ENCODE measurements at places on chromosomes 5 and 9.

DNA sequence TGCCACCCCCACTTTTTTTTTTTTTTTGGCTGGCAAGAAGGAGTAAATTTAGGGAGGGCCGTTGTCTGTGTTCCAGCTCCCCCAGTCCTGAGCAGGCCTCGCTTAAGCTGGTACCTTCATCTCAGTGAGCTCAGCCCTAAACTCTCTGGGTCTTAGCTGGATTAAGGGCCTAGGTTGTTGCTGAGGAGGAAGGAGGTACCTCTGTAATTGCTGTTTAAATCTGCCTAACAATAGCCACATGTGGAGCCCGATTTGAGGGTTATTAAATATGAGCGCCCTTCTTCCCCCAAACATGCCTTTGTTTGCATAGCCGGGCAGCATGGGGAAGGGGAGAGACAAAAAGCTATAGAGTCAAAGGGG is 179.0 kb upstream of the PITX1 start:
- no peak for DNase-seq

GRCh38 chr5:9483243-9483642 is 62.6 kb downstream of the SEMA5A start:
- no peak for DNase-seq

- no peak for DNase-seq
Observed at GRCh38 chr5:60636001-60636400, 64.0 kb downstream of the DEPDC1B start.

- peak; percentile 13 for DNase-seq
Observed at GRCh38 chr5:176994460-176995121, 12.0 kb downstream of the UIMC1 start.

DNA sequence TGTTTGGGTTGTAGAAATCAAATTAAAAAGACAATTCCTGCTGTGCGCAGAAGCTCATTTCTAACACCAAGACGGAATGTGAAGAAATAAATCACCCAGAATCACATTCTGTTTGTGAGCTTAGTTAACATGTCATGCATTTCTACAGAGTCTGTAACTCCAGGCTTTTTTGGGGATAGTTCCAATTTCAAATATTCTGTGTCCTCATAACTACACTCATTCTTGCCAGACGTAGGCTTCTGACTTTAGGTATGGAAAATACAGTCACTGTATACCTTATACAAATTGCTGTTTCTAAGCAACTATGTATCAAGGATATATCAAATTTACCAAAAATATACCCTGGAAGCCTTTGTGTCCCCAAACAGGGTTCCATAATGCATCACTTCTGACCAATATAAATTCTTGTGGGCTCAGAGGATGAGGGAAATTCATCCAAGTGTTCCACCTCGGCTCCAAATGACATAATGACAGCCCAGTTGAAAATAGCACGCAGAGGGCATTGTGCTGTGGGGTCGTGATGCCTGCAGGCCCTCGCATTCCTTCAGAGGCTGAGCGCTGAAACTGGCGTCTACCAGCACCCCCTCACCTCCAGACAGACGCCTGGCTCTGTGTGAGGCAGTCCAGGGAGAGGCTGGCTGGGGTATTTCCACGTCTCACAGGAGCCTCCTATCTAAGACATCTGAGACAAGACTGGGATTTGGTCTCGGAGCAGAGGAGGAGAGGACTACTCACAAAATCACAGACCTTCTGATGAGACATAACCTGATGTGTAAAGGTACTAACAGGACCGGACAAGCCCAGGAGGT is 79.8 kb downstream of the KLF4 start:
- DNase-seq: no peak

GRCh38 chr5:60350794-60351193 is 349.2 kb downstream of the DEPDC1B start:
- DNase-seq: no peak

DNA sequence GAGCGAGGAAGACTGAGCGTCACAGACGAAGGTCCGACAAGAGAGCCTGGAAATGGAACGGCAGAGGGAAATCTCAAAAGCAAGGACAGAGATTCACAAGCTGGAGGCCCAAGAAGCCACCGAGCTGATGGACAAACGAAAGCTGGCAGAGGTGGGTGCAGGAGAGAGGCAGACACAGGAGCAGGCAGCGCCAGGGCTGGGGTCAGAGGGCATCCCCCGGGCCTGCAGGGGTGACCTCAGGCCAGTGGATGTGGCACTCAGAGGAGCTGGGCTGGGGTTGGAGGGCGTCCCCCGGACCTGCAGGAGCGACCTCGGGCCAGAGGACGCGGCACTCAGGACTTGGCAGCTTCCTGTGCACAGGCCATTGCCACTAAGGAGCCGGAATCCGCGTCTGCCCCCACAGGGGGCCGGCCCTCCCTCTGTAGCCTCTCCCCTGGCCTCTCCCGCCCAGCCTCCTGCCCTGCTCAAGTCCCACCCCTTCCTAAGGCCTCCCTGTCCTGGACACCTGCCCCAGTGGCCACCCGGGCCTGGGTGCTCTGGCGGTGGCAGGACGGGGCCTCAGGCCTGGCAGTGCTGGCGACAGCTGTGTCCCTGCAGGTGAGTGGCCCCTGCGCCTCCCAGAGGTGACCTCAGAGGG is 40.4 kb downstream of the EXD3 start:
- peak; percentile 45 for DNase-seq

DNA sequence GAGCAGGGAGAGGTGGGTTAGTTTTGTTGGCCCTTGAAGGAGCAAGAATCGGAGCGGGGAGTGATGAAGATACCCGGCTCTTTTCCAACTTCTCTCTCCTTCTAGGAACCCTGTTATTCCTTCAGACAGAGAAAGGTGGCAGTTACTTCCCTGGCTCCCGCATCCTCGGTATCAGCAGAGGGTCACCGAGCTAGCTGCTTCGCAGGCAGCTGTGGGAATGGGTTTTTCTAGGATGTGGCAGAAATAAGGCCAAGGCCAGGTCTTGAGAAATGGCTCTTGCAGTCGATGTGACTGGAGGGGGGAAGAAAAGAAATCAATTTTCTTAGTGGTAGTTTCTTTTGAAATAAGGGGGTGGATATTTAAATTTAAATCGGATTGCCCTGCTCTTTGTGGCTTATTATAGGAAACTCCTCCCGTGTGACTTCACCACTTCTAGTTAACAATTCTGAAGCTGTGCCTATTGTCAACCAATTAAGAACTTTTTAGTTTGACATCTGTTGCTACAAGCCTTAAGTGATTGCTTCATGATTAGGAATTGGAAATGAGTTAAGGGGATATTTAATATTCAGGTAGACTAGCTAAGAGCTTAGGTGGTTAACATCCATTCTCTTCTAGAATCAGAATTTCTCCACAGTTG is 1.4 kb downstream of the SAP30L start:
- DNase-seq: no peak

GRCh38 chr9:91658513-91659105 is 235.0 kb upstream of the NFIL3 start:
- DNase-seq: no peak

DNA sequence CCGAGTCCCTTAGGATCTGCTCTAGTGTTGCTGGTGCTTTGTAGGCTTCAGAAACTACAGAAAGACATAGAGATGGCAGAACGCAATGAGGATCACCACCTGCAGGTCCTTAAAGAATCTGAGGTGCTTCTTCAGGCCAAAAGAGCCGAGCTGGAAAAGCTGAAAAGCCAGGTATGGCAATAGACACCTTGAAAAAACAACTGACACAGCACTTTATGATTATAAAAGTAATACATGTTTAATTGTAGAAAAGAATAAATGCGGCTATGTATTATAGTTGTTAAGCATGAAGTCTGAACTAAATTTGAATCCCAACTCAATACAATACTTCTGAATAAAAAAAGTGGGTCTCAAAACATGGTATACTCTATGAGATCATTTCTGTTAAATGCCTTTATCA is 43.7 kb downstream of the RAB14 start:
- no peak for DNase-seq

DNA sequence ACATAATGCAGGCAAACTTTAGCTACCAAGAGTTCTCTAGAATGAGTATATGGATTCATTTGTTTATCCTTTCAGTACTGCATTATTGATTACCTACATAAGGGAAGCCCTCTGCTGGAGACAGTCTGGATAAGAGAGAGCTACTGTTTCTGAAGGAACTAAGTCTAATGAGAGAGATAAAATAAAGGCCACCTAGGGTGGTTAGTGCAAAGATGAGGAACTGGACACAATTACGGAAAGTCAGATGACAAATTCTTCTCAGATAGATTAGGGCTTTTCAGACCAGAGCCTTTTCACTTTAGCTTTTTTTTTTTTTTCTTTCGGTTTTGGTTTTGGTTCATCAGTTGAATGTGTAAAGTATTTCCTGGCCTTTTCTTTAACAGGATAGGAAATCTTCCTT is 31.3 kb downstream of the ISOC1 start:
- no peak for DNase-seq

DNA sequence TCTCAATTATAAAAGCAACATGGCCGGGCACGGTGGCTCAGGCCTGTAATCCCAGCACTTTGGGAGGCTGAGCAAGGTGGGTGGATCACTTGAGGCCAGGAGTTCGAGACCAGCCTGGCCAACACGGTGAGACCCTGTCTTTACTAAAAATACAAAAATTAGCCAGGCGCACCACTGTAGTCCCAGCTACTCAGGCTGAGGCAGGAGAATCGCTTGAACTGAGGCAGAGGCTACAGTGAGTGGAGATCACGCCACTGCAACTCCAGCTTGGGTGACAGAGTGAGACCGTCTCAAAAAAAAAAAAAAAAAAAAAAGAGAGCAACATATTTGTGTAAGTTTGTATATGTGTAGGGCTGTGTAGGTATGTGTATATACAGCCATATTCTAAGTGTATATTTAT is 7.5 kb downstream of the RPS6 start:
- DNase-seq: no peak

DNA sequence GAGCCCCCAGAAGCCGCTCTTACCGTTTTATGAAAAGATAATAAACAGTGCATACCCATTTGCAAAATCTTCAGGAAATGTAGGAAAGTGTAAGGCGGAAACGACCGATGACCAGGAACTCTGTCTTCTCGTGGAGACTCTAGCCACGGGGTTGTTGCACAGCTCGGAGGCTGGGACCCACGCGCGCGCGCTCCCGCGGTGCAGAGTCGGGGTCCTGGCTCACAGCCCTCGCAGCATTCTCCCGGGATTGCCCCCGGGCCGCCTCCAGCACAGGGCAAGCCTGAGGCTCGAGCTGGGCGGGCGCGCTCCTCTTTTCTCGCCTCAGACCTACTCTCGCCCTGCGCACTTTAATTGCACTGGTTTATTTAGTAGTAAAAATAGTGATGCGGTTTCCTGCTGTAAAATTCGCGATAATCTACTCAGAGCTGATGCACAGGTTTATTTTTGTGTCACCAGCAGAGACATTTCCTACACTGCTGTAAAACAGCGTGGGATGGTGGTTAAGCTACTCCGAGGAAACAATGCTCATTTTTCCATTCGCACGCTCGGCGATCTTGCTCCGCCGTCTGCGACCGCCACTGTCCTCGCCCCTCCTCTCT is 15.5 kb downstream of the TRIM7 start:
- DNase-seq: peak; percentile 36

DNA sequence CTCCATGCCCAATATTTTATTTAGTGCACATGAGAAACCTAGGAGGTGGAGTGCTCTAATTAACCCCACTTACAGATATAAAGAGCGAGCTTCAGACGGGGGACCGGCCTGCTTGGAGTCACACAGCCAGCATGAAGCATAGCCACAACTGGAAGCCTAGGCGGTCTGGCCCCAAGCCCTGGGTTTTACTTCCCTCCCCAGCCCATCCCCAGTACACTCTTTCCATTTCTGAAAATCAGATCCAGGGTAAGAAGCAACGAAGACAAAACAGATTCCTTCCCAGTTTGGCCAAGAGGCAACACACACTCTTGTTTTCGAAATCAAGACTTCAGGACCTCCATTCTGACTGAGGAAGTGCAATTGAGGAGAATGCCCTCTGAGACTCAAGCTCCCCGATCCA is 27.1 kb downstream of the KCNMB1 start:
- no peak for DNase-seq

DNA sequence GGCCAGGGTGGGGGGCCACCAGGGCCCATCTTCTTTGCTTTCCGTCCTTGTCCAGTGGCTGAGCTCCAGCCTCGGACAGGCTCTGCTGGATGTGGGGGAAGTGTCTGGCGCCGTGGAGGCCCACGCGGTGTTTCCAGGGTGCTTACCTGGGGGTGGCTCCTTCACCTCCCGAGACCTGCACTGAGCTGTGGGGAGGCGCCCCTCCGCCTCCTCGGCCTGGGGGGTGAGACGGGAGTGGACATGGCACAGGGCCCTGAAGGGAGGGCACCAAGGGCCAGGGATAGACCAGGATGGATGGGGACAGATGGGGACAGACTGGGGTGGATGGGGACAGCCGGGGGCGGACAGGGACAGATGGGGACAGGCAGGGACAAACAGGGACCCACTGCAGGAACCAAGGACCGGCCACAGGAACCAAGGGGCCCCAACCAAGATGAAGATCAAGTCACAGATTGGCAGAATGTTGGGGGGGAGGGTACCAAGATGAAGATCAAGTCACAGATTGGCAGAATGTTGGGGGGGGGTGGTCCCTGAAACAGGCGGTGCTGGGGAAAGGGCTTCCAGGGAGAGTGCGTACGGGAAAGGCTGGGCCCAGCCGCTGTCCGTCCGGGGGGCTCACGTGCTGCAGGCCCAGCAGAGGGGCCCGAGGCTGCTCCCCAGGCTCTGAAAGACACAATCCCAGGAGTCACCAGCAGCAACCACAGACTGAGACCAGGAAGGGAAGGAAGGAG is 13.3 kb upstream of the QSOX2 start:
- DNase-seq: no peak

- DNase-seq: no peak
Observed at GRCh38 chr9:84067821-84068220, 87.2 kb downstream of the RMI1 start.

- no peak for DNase-seq
Observed at GRCh38 chr9:89817151-89817950, 212.5 kb downstream of the GADD45G start.

All from GM23338 (cell line).